ENCODE measurements at places on chromosomes 4 and X.

GRCh38 chrX:11386812-11387211 lies 93.6 kb downstream of the AMELX start:
- no peak for DNase-seq

DNA sequence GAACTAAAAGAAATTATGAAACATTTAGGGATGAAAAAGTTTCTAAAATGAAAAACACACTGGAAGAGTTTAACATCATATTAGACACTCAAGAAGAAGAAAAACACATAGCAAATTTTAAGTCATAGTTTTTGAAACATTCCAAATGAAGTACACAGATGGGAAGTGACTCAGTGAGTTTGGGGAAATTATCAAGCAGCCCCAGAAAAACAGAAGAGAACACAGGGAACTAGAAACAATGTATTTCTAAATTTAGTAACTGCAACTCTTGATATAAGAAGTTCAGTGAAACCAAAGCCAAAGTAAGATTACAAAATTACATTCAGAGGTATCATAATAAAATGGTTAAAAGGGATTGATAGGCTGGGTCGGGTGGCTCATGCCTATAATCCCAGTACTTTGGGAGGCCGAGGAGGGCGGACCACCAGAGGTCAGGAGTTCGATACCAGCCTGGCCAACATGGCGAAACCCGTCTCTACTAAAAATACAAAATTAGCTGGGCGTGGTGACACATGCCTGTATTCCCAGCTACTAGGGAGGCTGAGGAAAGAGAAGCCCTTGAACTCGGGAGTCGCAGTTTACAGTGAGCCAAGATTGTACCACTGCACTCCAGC lies 461.2 kb downstream of the KCTD8 start:
- DNase-seq: no peak

- DNase-seq: no peak
Measured at GRCh38 chr4:31021008-31021407, 300.8 kb downstream of the PCDH7 start.

DNA sequence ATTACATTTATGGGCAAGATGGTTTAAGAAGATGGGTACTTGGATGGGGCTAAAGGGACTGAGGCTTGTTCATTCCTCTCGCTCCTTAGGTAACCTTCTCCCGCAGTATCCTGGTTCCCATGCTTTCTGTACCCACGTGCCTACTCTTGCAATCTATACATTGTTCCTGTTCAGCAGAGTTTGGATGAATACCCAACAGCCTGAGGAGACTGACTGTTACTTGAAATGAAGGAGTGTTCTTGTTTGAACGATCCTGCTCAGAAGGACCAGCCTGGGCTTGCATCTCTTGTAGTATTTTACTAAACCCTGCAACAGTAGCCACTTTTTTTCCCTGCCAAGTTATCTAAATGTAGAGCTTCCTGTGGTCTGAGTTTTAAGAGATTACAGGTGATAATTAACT lies 33.7 kb upstream of the ADH6 start:
- DNase-seq: no peak

GRCh38 chr4:24214796-24215195 lies 324.9 kb upstream of the PPARGC1A start:
- no peak for DNase-seq

- DNase-seq: no peak
Measured at GRCh38 chr4:8289956-8290700, 20.6 kb downstream of the HTRA3 start.

DNA sequence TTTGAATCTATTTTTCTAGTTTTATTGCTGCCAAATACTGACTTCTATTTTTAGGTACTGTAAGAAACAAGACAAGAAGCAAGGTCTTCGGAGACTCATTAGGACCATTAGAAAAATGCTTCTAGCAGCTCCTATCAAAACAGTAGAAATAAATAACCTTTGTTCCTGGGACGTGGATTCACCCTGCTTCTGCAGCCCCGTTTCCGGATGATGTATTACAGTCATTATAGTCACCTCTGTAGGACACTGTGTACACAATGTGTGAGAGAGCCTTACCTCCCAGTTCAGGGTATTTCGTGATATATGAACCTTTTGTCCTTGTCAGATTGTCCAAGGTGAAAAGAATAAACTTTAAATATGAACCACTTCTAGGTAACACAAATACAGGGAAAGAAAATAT lies 484.0 kb upstream of the TECRL start:
- DNase-seq: no peak

DNA sequence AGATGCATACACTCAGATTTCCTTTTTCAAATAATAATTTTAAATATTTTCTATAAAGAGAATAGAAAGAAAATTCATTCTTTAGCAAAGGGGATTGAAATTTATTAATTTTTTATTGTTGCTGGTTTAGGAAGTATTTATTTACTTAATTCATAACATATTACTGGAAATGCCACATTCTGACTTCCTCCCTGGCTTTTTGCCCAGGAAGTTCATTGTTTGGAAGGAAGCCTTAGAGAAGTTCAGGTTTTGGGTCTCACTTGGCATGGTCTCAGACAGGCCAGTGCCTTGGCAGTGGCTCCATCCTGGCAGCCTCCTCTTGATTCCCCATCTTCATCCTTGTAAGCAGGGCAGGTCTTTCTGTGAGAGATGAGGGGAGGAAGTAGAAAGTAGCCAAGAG lies 50.5 kb downstream of the IL15 start:
- peak; percentile 13 for DNase-seq

DNA sequence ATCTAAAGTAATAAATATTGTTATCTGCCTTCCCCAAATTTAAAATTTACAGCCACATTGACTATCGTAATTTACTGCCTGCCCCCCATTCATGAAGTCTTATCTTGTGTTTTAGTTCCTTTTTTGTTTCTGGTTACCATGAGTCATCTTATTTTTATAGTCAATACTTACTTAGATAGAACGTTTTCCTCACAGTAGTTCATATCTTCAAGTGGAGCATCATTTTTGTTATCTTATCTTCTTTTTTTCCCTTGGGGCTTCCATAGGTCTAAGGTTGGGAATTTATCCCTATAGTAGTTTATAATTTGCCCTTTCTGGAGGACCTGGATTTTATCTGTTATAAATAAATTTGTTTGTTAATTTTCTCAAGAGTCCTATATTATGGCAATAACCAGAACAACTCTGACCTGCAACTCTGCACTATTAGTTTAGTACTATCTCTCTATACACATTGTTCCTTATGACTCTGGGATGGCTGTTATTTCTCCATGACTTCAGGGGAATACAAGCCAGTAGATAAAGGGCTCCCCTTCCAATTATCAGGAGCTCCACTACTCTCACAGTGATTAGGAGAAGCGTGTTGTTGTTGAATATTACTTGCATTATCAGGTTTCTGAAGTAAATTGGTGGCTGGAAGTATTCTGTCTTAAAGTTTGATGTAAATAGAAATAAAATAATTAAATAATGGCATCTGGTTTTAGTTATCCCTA lies 330.6 kb downstream of the GALNTL6 start:
- DNase-seq: no peak

DNA sequence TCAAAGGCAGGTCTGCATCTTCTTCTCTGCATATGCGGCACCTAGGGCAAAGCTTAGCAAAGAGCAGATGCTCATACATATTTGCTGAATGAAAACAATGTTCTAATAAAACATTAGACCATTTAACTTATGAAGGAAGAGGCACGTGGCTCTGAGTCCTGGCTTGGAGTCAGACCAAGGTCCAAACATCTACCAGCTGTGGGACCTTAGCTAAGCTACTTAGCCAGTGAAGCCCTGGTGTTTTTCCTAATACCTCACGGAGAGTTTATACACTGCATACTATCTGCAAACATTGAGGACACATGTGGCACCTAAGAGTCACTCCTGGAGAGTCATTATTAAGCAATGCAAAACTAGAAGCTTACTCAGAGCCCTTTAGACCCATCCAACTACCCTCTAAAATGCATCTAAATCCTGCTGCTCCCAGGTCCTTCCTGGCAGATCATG lies 9.0 kb downstream of the PDGFC start:
- DNase-seq: no peak

- peak; percentile 39 for DNase-seq
Measured at GRCh38 chr4:19739101-19739651, 512.5 kb upstream of the SLIT2 start.

DNA sequence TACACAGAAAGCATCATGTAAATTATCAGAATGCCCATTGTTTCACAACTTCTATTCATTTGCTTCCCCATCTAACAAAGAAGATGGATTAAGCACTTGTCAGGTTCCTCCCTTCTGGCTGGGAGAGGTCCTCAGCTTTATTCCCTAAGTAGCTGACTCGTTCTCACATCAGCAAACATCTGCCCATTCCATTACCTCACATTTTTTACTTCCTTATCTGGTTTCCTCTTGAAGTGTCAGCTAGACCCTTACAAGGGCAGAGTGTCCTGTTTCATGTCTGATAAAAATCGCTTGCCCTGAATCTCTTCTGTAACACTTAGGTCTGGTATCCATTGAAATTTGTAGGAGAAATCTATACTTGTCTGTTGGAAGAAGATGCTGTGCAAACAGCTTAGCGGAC lies 34.7 kb downstream of the TMPRSS11A start:
- no peak for DNase-seq

DNA sequence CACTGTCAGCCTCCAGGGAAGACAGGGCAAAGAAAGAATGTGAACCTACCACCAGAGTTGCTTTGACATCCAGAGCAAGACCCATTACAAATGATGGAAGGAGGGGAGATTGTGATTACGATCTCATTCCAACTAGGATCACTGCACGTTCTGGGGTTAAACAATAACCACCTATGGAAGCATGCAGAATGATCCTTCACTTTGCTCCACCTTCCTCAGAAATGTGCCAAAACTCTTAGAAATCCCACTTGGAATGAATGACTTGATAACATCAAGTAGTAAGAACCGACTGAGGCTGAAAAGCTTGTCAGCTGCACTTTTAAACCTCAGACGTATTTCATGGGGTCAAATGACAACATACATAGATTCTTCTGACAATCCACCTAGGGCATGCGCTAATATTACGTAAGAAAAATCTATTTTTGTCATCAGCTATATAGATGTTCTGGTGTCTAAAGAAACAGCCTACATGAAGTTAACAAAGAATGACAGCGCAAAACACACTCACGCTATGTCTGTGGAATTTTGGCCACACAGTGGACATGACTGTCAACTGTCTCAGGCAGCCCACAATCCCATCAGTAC lies 3.5 kb upstream of the STS start:
- DNase-seq: no peak

DNA sequence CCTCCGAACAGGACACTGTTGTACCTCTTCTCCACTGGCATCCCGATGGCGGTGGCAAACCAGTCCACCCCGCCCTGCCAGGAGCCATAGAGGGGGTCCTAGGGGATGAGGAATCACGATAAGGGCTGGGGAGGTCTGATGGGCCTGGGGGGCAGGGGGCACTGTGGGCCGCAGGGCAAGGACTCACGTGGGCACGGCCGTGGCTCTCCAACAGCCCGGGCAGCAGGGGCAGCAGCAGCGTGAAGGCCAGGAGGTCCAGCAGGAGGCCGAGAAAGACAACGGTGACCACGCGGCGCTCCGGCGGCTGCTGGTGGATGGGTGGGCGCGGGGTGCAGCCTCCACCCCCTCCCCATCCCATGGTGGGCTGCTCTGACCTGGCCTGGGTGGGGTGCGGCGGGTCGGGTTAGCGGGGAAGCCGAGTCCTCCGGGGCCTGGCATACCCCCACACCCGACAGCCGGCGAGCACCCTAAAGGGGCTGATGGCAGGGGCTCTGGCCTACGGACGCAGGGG lies 29.6 kb downstream of the NOP14 start:
- DNase-seq: peak; percentile 66

GRCh38 chr4:166895771-166896170 lies 338.5 kb downstream of the SPOCK3 start:
- DNase-seq: no peak

DNA sequence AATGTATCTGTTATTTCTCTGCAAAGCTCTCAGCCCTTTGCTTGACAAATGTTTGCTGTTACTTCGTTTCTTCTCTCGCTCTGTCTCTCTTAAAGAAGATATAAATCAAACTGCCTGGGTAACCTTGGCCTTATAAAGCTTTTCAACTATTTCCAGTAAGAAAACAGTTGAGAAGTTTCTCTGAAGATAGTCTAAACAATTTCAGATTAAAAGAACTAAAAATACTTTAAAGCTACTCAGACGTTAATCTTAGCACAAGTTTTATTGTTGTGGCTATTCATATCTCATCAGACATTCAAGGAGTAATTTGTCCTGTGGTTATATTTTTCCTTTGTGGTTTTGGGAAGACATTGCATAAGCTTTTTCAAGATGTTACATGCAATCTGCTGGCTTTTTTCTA lies 22.6 kb downstream of the HOPX start:
- DNase-seq: no peak
